ENCODE measurements at places on chromosomes 13 and 19.
A peak's percentile ranks its signal among the peaks of the same experiment; 100 is the strongest.

GRCh38 chr13:40406405-40407120, 259.9 kb downstream of the FOXO1 start:
- no peak for DNase-seq

- no peak for DNase-seq
Measured at GRCh38 chr19:35311901-35312665, 16.9 kb upstream of the CD22 start.

DNA sequence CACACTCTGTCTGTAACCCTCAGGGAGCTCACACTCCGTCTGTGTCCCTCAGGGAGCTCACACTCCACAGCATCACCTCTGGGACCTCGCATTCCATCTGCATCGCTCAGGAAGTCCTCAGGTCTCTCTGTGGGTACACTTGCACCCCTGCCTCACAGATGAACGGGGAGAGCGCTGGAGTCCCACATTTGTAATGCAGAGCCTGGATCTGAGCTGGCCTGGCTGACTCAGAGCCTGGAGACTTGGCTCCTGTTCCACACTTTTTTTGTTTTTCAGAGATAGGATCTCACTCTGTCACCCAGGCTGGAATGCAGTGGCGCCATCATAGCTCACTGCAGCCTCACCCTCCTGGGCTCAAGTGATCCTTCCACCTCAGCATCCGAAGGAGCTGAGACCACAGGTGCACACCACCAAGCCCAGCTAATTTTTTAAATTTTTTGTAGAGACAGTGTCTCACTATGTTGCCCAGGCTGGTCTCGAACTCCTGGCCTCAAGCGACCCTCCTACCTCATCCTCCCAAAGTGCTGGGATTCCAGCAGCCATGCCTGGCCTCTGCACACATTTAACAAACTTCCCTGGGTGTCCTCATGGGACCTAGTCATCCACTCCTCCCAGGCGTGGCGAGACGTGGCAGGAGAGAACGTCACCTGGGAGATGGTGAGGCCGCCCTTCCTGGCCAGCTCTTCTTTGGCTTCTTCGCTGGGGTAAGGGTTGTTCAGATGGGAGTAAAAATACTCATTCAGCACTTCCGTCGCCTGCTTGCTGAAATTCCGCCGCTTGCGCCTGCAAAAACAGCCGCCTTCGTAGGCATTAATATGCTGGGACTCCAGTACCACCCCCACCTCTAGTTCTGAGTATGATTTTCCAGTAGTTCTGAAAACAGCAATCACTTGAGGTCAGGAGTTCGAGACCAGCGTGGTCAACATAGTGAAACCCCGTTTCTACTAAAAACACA, 31.0 kb downstream of the CILP2 start:
- DNase-seq, result no peak

- DNase-seq, result no peak
Measured at GRCh38 chr19:41114132-41114531, at the start of gene CYP2F1. CYP2F1 (plus strand) TSS chr19:41114432; CDS start chr19:41116189, 1,757 bp downstream.

GRCh38 chr19:8476524-8476923, 25.9 kb downstream of the PRAM1 start:
- DNase-seq, result no peak

GRCh38 chr19:40305403-40305802, 20.3 kb upstream of the AKT2 start:
- peak; percentile 75 for DNase-seq

DNA sequence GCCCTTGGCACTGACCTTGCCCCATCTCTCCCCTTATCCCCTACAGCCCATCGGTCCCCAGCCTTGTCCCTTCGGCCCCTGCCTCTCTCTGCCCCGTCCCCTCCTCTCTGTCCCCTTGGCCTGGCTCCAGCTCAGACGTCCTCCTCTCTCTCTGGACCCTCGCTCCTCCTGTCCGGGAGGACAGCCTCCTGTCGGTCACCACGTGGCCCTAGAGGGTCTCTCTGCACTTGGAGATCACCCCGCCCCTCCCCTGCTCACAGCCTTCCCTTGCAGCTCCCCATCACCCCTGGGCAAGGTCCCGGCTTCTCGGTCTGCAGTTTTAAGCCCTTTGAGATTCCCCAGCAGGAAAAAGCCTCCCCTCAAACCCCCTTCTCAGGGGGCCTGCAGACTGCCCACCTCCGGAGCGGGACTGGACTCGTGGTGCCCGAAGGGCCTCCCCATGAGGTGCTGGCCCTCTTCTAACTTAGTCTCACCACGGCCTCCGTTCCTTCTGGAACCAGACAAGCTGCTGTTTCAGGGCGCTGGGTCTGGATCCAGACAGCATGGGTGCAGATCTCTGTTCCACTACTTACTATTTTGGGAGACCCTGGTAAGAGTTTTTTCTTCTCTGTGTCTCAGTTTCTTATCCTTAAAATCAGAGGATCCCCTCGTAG, 3.3 kb upstream of the KLK15 start:
- no peak for DNase-seq

DNA sequence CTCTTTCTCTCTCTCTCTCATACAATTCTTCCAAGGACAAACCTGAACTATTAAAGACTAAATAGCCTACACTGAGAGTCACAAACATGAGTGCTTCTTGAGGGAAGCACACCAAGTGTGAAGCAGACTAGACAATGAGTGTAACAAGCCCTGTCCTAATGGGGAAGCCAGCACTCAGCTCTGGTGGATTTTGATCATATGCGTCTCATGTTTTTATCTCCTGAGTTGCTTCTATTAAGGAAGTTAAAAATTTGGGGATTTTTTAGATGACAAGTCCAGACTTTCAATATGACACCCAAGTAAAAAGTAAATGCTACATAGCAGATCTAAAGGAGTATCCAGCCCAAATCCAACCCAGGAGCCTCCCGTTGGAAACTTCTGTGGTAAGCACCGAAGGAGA, 437.8 kb downstream of the RFC3 start:
- no peak for DNase-seq

DNA sequence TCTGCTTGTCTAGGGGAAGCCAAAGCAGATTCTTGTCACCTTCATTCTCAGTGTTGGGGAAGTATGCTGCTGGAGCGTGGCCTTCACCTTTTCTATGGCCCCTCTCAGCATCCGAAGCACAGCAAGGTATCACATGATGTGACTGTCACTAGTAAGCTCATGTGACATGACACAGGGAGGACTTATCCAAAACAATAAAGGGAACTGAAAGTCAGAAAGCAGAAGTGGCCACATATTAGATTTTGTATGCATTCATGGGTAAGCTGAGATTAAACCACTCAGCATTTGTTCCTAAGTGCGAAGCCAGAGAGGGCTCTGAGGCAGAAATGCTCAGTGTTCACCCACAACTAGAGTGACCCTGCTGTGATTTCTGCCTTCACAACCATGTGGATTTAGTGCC, 72.8 kb upstream of the PCDH8 start:
- peak; percentile 32 for DNase-seq

GRCh38 chr13:61253105-61253877, 162.4 kb downstream of the PCDH20 start:
- DNase-seq, result no peak

- peak; percentile 81 for DNase-seq
Measured at GRCh38 chr19:18021121-18021755, 13.3 kb downstream of the ARRDC2 start.

GRCh38 chr13:30689752-30690151, 45.6 kb upstream of the ALOX5AP start:
- no peak for DNase-seq

GRCh38 chr19:53898636-53899341, 10.3 kb upstream of the CACNG7 start:
- no peak for DNase-seq

GRCh38 chr13:51603716-51604115, 19.5 kb downstream of the WDFY2 start:
- no peak for DNase-seq

DNA sequence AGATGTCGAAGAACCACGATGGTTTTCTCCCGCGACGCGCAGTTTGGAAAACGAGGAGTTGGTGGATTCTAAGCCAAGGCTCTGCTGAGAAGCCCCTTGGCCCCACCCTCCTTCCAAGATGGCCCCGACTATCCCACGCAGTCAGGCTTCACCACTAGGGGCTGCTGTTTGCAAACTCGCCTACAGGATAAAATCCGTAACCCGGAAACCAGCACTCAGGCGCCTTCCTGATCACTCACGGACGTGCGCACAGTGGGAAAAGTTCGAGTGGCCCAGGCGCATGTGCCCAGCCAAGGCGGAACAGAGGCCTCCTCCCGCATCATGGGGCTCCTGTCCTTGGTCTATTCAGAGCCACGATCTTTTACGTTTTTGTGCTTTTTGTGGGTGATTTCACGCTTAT, 19.2 kb upstream of the UQCR11 start:
- peak; percentile 40 for DNase-seq

DNA sequence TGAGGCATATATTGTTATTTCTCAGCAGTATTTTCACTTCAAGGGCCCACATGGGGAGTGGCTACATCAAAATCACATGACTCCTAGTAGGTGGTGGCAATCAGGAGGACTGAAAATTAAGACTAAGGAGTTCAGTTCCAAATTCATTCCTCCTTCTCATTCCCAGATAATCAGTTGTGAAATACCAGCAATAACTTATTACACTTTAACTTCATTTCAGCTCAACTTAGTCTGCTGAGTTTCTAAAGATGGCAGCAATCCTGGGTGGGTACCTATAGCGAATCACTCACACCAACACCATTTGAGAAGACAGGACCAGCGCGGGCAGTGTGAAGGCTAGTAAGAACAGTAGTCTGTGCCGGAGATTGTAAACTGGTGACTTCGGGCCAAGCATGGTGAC, 63.9 kb upstream of the SLC10A2 start:
- DNase-seq, result no peak

GRCh38 chr13:32107474-32107873, 75.9 kb downstream of the FRY start:
- DNase-seq, result no peak

DNA sequence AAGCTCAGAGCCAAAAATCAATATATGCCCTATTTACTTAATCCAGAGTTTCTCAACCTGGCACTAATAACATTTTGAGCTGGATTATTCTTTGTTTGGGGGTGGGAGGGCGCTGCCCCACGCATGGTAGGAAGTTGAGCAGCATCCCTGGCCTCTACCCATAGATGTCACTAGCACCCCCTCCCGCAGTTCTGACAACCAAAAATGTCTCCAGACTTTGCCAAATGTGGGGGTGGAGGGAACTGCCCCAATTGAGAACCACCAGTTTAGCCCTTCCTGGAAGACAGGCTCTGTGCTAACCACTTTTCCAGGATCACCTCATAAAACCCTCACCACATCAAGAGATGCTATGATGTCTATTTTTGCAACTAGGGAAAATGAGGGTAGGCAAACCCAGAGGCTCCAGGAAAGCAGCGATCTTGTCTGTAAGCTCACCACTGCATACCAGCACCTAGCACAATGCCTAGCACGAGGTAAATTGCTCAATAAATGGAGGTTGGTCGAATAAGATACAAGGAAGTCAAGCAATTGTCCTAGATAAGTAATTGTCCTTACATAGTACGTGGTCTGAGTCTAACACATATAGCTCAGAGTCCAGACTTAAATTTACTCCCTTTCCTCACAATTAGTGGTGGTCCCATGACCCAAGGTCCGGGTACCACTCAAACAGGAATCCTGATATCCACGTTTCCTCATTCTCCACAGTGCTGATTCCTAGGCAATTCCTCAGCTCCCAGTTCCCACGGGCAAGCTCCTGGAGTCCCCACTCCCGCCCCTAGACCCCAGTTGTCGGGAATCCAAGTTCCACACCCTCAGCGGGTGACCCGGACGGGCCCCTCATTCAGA, 892 bp downstream of the TRIR start:
- DNase-seq, result peak; percentile 13

DNA sequence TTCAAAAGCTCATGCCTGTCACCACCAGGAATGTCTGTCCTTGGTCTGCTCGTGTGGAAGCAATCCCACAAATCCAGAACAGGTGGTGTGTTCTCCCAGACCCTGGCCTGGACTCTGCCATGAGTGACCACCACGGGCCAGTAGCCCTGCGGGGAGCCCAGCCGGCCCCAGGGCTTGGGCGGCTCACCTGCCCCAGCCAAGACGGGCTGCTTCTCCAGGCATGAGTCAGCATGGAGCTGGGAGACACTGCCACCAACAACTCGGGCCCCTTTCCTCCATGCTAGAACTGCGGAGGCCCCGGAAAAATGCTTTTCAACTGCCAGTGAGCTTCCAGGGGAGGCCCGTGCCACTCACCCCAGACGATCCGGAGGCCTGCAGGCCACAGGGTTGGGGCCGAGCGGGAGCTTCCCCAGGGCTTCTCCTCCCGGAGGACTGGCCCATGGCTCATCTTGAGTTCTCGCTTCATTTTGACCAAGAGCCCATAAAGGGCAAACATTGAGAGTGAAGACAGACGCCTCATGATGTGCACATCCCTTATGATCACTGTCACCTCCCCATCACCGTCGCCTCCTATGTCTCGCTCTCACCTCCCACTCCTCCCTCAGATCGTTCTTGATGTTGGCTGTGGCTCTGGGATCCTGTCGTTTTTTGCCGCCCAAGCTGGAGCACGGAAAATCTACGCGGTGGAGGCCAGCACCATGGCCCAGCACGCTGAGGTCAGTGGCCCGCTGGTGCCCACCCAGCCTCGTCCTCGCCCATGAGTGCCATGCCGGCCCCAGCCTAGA, 16.7 kb downstream of the YIPF2 start:
- no peak for DNase-seq

- peak; percentile 94 for DNase-seq
Measured at GRCh38 chr19:14369399-14370168, 11.7 kb upstream of the ADGRE5 start.

GRCh38 chr19:29342721-29343120, 129.8 kb upstream of the UQCRFS1 start:
- DNase-seq, result no peak

DNA sequence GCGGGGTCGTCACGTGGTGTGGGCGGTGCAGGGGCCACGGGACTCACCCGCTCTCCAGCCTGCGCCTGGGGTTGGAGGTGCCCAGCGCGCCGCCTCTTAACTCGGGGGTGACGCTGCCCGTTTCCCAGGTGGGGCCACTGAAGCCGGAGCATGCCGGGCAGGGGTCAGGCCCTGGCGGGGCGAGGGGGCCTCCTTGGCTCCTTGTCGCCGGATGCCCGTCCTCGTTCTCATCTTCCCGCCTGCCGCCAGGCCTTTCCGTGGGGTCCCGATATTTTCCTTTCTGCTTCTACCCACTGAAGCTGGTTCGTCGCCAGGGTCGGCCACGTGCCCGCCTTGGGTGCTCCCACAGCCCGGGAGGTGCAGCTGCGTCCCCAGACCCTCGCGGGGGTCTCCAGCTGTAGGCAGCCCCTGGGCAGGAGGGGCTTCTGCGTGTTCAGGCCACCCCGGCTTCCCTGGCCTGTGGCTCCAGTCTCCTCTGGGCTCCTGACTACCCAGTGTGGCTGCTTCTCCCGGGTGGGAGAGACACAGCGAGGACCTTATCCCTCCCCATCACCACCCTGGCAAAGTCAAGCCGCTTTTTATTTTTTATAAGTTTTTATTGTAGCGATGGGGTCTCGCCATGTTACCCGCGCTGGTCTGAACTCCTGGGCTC, 772 bp downstream of the FAM174C start:
- no peak for DNase-seq

- no peak for DNase-seq
Measured at GRCh38 chr13:110324026-110324749, 17.1 kb downstream of the COL4A2 start.

- no peak for DNase-seq
Measured at GRCh38 chr19:590750-591098, 1.0 kb downstream of the HCN2 start.

DNA sequence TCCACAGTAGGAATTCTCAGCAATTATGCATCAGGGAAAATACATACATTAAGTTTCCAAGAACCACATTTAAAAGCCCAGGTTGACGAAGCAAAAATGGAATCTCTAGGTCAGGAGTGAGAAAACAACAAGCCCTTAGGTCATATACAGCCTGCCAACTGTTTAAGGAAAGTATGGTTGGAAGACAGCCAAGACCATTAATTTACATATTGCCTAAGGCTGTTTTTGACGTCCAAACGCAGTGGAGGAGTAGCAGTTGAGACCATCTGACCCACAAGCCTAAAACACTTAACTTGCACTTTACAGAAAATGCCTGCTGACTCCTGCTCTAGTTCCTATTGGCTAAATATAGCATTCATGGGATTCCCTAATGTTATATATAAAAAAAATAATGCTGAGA, 299.0 kb downstream of the ITGBL1 start:
- no peak for DNase-seq

Measured in CD4-positive, alpha-beta T cell treated with Interferon gamma for 1 hour (primary cell).